ENCODE measurements at places on chromosomes 12 and 14. TPM values are rescaled to one million over a fixed set of nuclear protein-coding genes. Genes with fewer than 3 reads are reported as not detected.
A peak's percentile ranks its signal among the peaks of the same experiment; 100 is the strongest.

The C12orf56 gene
- total RNA-seq: not detected

The P2RX7 gene
- not detected for total RNA-seq

The RTN1 gene
- 1.9 TPM for total RNA-seq

GRCh38 chr12:123573870-123574269 lies 10.5 kb upstream of the TMED2 start:
- DNase-seq: no peak

DNA sequence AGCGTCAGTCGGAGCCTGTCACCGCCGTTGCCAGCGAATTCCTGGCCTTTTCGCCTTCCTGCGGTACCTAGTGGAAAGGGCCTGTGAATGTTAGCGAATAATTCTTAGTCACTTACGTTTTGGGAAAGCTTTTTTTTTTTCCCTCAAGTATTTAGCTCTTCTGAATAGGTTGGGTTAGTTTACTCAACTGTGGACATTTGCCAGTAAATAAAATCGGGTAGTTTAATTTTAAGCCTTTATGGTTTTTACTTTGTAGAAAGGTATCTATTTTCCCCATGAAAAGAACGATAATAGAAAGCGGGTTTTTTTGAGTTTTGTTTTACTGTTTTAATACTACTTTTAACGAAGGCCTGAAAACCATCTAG lies 1.7 kb downstream of the YY1 start:
- no peak for DNase-seq

The MARS1 gene
- total RNA-seq: 37.7 TPM

DNA sequence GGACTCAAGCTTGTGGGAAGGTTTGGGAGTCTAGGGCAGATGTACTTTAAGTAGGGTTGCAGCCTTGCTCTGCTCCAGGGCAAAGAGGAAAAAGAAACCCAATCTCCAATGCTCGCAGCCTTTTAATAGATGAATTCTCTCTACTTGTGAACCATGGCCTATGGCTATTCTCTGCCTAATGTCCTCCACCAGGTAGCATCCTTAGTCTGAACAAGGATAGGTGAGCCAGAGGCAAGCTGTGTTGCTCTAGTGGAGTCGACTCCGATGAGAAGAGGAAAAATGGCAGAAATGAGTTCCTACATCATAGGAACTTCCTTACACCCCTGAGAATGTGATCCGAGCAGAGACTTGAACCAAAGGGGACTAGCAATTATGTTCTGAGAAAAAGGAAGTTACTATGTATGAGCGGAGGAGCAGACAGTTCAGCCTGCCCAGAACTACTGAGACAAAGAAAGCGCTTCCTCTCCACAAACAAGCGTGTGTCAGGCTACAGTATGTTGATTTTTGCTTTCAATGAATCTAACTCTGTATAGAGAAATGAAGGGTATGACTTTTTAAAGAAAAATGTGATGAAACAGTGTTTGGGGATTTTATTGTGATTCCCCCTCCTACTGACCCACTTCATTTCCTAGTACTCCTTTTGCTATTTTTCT lies 153.6 kb upstream of the ARID2 start:
- DNase-seq: no peak

The B4GALNT3 gene
- total RNA-seq: 0.88 TPM

The A2M gene
- 123 TPM for total RNA-seq

The DIO3 gene
- not detected for total RNA-seq

GRCh38 chr14:64515053-64515452 lies 10.5 kb downstream of the ZBTB1 start:
- no peak for DNase-seq

GRCh38 chr12:106766393-106766826 lies 8.1 kb upstream of the RIC8B start:
- no peak for DNase-seq

GRCh38 chr12:104049903-104050356 lies at the start of gene GLT8D2:
Gene GLT8D2 (minus strand): TSS chr12:104050187. CDS start chr12:104019648, 30,539 bp downstream.
- DNase-seq: no peak

The GPR135 gene
- total RNA-seq: 1.6 TPM

The SLC22A17 gene
- total RNA-seq: 0.82 TPM

The KLRC2 gene
- total RNA-seq: not detected

The ZBTB39 gene
- 3.1 TPM for total RNA-seq

DNA sequence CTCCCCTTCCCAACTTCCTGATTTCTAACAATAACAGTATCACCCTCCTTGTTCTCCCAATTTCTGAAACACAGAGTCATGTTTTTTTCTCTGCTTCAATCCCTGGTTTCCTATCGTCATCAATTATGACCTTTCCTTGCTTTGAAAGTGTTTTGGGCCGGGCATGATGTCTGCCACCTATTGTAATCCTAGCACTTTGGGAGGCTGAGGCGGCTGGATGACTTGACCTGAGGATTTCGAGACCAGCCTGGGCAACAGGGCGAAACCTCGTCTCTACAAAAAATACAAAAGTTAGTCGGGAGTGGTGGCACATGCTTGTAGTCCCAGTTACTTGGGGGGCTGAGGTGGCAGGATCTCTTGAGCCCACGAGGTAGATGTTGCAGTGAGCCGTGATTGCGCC lies 12.6 kb upstream of the GPR162 start:
- DNase-seq: no peak

GRCh38 chr14:52073251-52073650 lies 4.4 kb upstream of the NID2 start:
- DNase-seq: no peak

GRCh38 chr12:76942267-76942666 lies 63.4 kb upstream of the CSRP2 start:
- no peak for DNase-seq

DNA sequence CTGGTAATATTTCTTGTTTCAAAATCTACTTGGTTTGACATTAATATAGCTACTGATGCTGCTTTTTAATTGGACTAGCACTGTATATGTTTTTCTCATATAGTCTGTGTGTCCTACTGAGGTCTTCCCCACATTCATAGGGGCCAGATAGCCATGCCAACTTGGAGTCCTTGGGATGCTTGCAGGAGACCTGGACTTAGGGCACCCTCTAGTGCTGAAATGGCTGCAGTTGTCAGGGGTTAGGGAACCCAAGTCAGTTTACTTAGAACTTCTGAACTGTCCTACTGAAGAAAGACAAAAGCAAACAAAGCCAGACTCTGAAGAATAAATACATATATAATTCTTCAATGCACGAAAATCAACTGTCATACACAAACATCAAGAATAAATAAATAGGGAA lies 279.9 kb upstream of the SYT1 start:
- DNase-seq: no peak

- peak; percentile 16 for DNase-seq
Observed at GRCh38 chr12:49109641-49110463, 795 bp downstream of the LMBR1L start.

DNA sequence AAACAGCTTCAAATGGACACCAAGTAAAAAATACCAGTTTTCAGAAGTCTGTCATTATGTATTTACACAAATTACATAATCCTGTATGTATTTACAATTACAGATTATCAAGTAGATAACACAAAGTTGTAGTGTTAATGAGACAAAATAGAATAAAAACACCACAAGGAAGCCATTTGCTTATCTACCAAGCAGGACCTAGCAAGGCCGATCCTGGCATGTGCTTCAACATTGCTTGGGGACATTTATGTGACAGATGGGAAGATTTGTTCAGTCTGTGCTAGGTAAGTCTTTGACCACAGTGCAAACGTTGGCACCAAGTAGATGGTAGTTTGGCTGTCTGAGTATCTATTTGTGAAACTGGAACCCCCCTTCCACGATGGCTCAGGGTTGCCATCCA lies 35.8 kb downstream of the BCAT1 start:
- no peak for DNase-seq

- no peak for DNase-seq
Observed at GRCh38 chr12:130204541-130204953, 42.3 kb downstream of the FZD10 start.

DNA sequence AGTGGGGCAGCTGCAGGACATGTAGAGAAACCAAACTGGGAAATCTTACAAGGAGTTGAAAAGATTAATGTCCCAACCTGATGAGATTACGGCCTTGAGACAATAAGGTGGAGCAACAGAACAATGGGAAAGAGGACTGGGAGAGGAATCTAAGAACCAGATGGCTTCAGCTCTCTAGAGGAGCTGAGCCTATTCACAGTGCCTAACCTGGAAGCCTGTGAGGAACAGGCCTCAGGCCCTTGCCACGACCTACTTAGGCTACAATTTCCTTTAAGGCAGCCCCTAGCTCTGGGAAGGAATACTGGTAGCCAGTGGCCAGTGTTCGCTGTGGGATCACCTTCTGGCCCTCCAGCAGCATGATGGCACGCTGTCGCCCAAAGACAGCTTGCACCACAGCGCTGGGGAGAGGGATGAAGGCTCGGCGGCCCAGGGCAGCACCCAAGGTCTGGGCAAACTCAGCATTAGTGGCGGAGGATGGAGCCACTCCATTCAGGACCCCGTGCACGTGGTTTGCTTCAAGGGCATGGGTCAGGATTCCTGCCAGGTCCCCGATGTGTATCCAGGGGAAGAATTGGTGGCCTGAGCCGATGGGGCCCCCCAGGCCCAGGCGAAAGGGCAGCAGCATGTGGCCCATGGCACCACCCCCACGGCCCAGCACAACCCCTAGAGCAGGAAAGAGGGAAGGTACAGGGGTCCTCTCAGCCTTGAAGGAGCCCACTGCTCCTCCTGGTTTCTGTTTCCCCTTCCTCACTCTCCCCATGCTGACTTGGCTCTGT lies 2.6 kb downstream of the SDR39U1 start:
- no peak for DNase-seq

DNA sequence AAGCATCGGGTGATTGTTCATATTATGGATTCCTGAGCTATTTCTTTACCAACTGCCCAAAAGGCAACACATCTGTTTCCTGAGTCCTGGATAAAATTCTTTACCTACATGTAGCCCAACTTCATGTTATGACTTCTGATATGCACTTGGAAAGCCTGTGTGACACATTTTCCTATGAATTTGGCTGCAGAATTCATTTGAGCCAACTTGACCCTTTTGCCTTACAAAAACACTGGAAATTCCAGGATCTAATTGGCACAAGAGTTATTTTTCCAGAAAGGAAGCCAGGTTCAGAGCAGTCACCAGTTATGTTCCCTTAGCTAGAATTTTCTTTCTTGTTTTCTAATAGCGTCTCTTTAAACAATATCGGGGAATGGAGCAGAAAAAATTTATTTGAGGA lies 202.5 kb upstream of the LRIG3 start:
- DNase-seq: no peak

GRCh38 chr12:121784460-121784859 lies 9.0 kb downstream of the RHOF start:
- DNase-seq: no peak

DNA sequence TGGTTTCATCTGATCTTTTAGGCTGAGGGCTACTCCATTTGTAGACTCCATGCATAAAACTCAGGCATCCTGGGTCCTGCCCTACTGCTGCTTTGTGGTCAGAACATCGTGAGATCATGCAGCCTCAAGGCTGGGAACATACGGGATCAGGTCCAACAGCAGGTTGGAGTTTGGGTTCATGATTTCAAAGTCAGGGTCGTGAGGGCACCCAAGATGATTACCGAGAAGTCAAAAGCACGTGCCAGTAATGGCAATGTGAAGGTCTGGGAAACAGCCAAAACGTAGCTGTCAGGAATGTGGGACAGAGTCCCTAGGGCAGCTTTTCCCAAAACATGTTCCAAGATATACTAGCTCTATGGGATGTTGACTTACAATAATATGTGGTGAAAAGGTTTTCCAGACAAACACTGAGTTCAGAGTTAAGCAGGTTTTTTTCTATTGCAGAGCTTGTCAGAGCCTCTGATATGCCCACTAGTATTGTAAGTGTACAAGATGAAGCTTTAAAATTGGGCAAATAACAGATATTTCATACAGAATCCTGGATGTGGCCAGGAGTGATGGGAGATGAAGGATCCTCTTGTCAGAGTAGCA lies 130.3 kb upstream of the DNM1L start:
- peak; percentile 33 for DNase-seq

The RAD9B gene
- total RNA-seq: 0.33 TPM

The KRT81 gene
- not detected for total RNA-seq

- no peak for DNase-seq
Observed at GRCh38 chr12:47449797-47450196, 256.0 kb downstream of the RPAP3 start.

DNA sequence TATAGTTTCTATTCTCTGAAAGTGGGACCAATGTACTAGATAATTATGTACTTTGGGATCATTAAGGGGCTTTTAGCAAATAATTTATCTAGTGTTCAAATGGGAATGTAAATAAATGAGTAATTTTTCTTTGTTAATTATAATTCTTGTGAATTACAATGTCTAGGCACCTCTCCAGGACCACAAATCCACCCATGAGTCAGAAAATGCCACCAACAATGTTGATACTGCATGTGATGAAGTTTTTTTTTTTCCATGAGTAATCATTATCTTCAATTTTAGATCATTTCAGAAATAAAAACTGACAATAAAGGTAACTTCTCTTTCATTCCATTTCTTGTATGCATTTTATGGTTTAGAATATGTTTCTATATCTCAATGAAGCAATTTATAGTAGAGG lies 470.3 kb downstream of the VRK1 start:
- no peak for DNase-seq

GRCh38 chr14:60348211-60348610 lies 99.2 kb downstream of the PPM1A start:
- DNase-seq: no peak

The DLK1 gene
- 0.53 TPM for total RNA-seq

- no peak for DNase-seq
Observed at GRCh38 chr12:87728931-87729593, 300.1 kb downstream of the C12orf50 start.

- DNase-seq: peak; percentile 43
Observed at GRCh38 chr12:120851444-120851843, 52.7 kb downstream of the SPPL3 start.

DNA sequence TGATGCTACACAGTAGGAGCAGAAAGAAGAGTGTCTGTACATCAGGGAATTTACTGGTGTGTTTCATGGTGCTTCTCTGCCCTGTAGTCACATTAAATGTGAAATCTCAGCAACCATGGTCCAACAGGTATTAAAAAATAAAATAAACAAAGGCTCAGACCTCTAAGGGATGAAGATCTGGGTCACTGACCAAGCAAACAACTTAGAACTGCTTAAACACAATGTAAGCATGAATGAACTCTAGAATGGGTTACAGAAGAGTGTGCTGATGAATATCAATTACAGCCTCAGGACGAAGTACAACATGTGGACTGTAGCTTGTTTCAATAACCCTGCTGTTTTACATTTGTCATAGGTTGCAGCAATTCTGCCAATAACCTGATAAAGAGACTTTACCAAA lies 47.4 kb downstream of the SLC35F4 start:
- DNase-seq: no peak

- no peak for DNase-seq
Observed at GRCh38 chr12:103805655-103806360, 35.2 kb downstream of the NT5DC3 start.

DNA sequence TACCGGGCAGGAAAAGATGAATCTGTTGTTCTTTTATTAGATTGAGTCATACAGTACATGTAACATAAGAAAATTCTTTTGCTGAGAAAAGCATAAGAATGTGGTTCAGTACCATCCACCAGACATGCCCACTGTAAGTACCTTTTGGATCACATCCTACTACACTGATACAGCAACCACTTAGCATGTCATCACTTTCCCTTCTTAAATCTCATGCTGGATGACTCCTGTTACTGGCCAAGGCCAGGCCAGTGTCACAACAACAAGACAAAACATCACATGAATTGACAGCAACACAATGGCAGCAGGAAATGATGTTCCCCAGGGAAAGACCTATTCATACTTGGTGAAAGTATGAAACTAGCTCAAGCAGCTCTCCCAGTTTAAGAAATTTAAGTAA lies 46.4 kb downstream of the STXBP6 start:
- peak; percentile 21 for DNase-seq

The PARP11 gene
- total RNA-seq: 2.4 TPM
